ENCODE measurements at places on chromosomes 12 and 14.

GRCh38 chr12:47888153-47888819 lies 16.5 kb downstream of the VDR start:
- DNase-seq, result no peak

- DNase-seq, result peak; percentile 91
Measured at GRCh38 chr14:58280954-58281787, 17.2 kb upstream of the ARID4A start.

DNA sequence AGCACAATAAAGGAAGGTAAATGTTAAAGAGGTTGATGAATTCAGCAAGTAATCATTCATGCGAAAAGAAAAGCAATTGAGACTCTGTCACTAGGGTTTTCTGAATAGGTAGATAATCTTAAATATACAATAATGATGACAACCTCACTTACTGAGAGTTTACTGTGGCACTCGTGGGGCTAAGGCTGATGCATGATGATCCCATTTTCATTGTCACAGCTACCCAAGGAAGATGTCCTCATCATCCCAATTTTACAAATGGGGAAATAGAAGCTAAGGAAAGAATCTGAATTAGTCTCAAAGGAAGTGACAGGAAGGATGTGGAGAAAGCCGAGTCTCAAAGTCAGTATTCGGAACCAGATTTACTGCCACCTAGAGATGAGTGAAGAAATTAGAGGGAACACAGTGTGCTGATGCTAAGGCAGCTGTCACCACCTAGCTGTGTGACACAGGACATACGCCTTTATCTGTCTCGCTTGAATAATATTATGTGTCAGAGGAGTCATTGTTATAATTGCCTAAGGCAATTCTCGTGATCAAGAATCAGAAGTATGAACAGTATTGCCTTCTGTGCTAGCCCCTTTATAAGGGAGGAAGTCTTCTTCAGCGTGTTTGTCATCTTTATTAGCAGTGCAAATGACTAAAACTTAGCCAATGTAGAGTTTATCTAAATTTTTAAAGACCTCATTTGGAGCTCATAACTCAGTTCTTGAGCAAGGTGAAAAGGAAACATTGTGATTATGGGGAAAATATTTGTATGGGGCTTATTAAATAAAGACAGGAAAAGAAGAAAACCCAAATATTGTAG lies 63.2 kb downstream of the ERGIC2 start:
- DNase-seq, result no peak

DNA sequence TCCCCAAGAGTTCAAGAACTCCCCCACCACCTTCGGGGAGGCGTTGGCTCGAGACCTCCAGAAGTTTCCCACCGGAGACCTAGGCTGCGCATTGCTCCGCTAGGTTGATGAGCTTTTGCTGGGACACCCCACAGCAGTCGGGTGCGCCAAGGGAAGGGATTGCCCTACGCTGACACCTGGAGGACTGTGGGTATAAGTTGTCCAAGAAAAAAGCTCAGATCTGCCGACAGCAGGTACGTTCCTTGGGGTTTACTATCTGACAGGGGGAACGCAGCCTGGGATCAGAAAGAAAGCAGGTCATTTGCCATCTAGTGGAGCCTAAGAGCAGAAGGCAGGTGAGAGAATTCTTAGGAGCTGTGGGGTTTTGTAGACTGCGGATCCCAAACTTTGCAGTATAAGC lies 98.8 kb downstream of the FRMD6 start:
- DNase-seq, result no peak

DNA sequence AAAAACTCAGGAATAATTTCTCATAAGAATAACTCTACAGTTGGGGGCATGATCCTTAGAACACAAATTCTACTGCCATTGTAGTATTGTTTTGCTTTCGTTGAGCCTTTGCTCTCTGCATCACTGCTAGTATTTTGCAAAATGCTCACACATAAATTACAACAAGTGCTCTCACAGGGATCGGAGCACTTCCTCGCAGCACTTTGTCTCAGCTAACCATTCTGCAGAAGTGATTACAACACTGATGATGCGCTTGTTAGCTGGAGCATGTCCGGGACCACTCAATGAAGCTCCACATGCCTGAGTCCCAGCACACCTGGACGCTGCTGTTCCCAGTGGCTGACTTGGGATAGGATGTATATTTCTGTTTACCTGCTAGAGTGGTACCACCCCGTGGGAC lies 31.6 kb downstream of the MOAP1 start:
- DNase-seq, result no peak

GRCh38 chr14:34792598-34792997 lies 78.2 kb upstream of the CFL2 start:
- no peak for DNase-seq

- DNase-seq, result no peak
Measured at GRCh38 chr14:100323121-100323941, at the start of gene SLC25A47. Gene SLC25A47, plus strand, starts transcription at chr14:100323339. Its CDS starts 76 bp downstream, at chr14:100323415.

DNA sequence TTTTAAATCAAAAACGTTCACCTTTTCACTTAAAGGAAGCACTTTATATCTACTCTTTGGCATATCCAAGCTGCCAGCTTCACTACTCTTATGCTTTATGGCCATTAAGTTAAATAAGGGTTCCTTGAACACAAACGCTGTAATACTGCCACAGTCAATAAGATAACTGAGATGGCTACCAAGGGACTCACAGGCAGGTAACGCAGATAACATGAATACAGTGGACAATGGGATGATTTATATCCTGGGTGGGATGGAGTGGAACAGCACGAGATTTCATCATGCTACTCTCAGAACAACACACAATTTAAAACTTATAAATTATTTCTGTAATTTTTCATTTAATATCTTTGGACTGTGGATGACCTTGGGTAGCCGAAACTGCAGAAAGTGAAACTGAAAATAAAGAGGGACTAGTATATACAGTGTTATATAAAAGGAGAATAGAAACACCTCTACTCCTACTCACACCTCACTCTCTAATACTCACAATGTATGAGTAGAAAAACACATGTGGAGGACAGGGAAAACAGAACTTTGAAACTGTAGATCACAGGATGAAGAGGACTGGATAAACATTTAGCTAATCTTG lies 367.3 kb downstream of the C12orf50 start:
- no peak for DNase-seq

DNA sequence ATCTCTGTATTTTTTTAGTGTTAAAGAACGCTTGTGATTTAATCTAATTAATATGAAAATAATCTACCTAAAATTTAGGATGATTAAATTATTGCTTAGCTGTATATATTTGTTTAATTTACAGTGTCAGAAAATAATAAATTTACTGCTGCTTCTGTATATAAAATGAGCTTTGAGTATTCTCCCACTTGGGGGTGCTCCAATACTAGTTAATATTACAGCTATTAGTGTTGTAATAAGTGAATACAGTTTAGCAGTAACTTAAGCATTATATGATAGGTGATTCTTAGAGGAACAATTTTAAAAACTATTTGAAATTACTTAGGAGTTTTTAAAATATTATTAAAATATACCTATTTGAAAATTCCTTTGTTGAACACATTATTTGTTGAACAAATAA lies 62.2 kb downstream of the PAPOLA start:
- DNase-seq, result no peak

- no peak for DNase-seq
Measured at GRCh38 chr12:106113446-106113823, 25.3 kb downstream of the NUAK1 start.

DNA sequence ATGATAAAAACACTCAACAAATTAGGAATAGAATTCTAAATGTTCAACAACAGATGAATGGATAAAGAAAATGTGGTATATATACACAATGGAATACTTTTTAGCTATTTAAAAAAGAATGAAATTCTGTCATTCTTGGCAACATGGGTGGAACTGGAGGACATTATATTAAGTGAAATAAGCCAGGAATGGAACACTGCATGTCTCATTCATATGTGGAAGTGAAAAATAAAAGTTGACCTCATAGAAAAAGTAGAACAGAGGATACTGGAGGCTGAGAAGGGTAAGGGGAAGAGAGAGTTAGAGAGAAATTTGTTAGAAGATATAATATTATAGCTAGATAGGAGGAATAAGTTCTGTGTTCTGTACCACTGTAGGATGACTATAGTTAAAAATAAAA lies 35.8 kb upstream of the ZFP36L1 start:
- no peak for DNase-seq

DNA sequence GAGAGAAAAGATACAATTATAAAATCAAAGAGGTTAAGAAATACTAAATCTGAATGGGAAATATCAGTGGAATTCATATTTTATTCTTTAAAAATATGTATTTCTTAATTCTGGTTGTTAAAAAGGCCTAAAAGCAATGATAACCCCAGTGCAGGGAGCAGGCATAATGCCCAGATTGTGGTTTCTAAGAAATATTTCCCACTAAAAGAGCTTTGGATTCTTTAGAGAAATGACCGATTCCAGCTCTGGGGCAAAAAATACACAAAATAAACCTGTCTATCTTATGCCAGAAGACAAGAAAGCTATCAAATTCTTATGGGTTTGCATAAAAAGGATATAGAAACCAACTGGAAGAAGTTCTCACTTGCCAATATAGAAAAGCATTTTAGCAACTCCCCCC lies 71.6 kb downstream of the PDE6H start:
- DNase-seq, result no peak

- DNase-seq, result no peak
Measured at GRCh38 chr12:66168410-66168809, 1.4 kb downstream of the TMBIM4 start.

DNA sequence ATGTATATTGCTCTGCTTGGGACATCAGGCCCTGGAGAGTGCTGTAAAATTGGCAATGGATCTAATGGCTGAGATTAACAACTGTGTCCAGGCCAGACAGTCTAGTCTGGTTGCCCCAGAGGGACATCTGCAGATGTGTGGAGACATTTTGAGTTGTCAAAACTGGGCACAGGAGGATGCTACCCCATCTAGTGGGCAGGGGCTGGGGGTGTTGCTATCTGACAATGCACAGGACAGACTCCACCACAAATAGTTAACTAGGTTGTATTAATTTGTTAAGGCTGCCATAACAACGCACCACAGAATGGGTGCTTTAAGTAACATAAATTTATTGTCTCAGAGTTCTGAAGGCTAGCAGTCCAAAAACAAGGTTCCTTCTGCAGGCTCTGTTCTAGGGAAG lies 302.5 kb upstream of the AMIGO2 start:
- DNase-seq, result no peak

GRCh38 chr12:1500095-1500801 lies 94.1 kb downstream of the FBXL14 start:
- DNase-seq, result peak; percentile 42

DNA sequence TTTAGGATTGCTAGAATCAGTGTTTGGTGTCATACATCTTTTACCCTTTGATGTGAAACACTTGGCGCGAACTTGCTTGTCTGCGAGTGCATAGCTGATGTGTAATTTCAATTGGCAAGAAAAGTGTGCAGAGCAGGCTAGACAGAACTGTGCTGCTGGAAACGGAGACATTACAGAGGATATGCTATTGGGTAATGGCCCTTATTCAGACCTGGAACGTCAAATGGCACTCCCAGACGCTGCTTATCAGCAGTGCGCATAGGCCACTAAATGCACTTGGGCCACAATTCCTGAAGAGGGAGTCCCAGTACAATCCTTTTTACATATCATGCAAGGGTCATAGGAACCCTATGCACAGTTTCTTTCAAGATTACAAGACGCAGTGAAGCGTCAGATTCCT lies 15.7 kb upstream of the SLC10A1 start:
- no peak for DNase-seq

DNA sequence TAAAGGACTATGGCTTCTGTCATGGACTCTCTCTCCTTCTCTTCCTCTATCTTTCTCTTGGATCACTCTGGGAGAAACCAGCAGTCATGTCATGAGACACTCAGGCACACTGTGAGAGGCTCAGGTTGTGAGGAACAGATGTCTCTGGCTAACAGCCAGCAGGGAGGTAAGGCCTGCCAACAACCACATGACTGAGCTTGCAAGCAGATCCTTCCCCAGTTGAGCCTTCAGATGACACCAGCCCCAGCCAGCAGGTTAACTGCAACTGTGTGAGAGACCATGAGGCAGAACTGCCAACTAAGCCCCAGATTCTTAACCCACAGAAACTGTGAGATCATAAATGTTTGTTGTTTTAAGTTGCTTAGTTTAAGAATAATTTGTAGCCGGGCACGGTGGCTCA lies 90.6 kb downstream of the VCPKMT start:
- DNase-seq, result no peak

DNA sequence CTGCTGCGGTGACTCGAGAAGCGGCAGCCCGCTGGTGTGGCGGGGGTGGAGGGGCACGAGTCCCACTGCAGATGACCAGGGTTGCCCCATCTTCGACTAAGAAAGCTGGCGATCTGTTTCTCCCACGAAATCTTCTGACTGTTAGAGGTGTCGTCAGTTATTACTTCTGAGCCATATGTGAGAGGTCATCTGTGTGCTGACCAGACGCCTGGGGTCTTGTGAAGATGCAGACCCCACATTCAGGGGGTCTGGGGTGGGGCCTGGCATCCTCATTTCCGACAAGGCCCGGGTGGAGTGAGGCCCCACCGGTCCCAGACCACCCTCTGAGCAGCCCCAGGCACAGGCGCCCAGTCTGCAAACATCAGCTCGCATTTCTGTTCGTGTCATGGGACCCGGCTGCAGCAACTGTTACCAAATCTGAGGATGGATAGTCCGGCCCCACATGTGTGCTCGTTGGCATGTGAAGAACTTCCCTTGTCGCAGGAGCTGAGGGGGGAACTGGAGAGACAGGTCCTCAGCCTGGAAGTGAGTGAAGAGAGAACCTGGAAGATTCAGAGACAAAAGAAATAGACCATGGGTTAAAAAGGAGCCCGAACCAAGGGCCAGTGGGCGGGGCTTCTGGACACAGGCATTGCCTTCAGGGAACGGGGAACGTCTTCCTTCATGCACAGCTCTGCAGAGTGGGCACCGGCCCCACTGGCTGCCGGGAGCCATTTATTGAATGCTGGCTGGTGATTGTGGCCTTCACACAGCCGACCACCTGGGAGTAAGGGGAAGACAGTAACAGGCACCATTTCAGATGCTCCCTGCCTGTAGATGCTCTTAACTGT lies 135.2 kb downstream of the ADGRD1 start:
- DNase-seq, result no peak

GRCh38 chr14:89564286-89564957 lies 147.4 kb upstream of the FOXN3 start:
- DNase-seq, result no peak

DNA sequence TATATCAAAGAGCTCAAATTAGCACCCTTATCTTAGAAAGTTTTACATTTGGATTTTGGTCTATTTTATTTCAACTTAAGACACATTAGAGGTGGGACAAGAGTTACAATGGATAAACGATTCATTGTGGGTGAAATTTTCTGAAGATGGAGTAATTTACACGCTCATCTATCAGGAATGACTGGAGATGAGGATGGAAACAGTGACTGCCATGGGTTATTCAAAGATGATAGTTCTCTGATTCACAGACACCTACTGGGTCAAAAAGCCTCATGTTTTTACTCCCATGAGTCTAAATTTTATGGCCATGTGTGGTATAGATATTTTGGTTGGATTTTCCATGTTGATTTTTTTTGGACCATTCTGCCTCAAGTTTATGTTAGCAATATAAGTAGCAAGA lies 22.1 kb downstream of the SAMD4A start:
- no peak for DNase-seq

DNA sequence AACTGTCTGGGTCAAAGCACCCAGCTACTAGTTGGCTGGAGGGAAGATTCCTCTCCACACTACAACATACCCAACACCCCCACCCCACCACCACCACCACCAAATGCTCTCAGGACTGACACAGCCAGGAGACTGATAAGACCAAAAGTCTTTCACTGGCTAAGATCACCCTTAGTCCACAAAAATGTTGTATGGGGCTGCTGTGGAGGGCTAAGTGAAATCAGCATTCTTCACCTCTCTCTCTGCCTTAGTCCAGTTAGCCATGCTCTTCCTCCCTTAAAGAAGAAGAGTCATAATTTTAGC lies 106.2 kb downstream of the NUAK1 start:
- DNase-seq, result no peak

- DNase-seq, result no peak
Measured at GRCh38 chr12:4392223-4392742, 12.8 kb upstream of the FGF23 start.

- DNase-seq, result no peak
Measured at GRCh38 chr14:59328454-59328853, 136.7 kb downstream of the GPR135 start.

Measured in BJ (cell line).